Adrenal gland (tissue), 19 donors: ENCODE measurements at places on chromosomes 13 and 19.
A peak's percentile ranks its signal among the peaks of the same experiment; 100 is the strongest.

DNA sequence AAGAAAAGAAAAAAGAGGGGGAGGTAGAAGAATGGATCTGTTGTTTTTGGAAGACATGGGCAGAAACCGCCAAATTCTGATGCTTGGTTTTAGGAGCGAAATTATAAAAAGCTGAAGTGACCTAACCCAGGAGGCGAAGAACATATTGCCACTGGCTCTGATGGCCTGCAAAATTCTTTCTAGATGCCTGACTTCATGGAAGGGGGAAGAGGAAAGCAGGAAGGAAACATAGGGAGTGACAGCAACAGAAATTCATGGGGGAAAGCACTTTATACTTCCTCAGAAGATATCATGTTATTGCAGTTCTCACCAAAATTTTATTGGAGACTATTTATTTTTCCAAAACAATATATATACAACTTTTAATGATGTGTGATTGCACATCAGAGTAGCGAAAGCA, 213.5 kb downstream of the DLEU7 start:
- no peak for DNase-seq
- no peak overlapping the region for H3K4me3 ChIP-seq
- H3K27ac ChIP-seq: no peak overlapping the region
- H3K27me3 ChIP-seq: no peaks in the 10 kb centered on the region
- no peaks in the 10 kb centered on the region for H3K4me1 ChIP-seq

GRCh38 chr19:11061952-11062351, 27.3 kb upstream of the LDLR start:
- H3K4me3 ChIP-seq: no peak overlapping the region
- peaks cover 20% of the 10 kb centered on the region for H3K36me3 ChIP-seq
- no peaks in the 10 kb centered on the region for H3K27me3 ChIP-seq
- DNase-seq: no peak
- H3K27ac ChIP-seq: no peak overlapping the region

DNA sequence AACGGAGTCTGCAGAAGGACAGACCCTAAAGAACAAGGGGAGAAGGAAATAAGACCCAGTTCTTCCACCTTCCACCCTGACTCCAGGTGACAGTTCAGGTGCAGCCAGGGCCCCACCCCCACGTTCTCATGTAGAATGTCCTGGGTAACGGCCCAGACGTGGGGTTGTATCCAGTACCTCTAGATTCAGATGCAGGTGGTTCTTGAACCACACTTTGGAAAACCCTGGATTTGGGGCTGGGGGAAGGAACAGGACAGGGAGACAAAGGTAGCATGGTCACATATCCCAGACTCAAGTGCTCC, 2.2 kb downstream of the DMPK start:
- no peak for DNase-seq
- H3K4me1 ChIP-seq: peaks cover 35% of the 10 kb centered on the region
- peaks cover 23% of the 10 kb centered on the region for H3K36me3 ChIP-seq
- peak overlapping the region; percentile 96 for H3K27ac ChIP-seq

- no peaks in the 10 kb centered on the region for H3K36me3 ChIP-seq
- H3K4me1 ChIP-seq: no peaks in the 10 kb centered on the region
- H3K27ac ChIP-seq: no peak overlapping the region
- H3K27me3 ChIP-seq: no peaks in the 10 kb centered on the region
- DNase-seq: no peak
- no peak overlapping the region for H3K4me3 ChIP-seq
Observed at GRCh38 chr13:57665481-57665880, 33.9 kb downstream of the PCDH17 start.

GRCh38 chr13:80199585-80200292, 141.2 kb downstream of the SPRY2 start:
- H3K4me1 ChIP-seq: no peaks in the 10 kb centered on the region
- no peaks in the 10 kb centered on the region for H3K36me3 ChIP-seq
- no peak overlapping the region for H3K4me3 ChIP-seq
- DNase-seq: no peak
- no peak overlapping the region for H3K27ac ChIP-seq
- no peaks in the 10 kb centered on the region for H3K27me3 ChIP-seq

- peaks cover 32% of the 10 kb centered on the region for H3K36me3 ChIP-seq
- H3K27me3 ChIP-seq: no peaks in the 10 kb centered on the region
- no peak overlapping the region for H3K27ac ChIP-seq
Observed at GRCh38 chr19:16202320-16203255, 4.9 kb downstream of the AP1M1 start.

DNA sequence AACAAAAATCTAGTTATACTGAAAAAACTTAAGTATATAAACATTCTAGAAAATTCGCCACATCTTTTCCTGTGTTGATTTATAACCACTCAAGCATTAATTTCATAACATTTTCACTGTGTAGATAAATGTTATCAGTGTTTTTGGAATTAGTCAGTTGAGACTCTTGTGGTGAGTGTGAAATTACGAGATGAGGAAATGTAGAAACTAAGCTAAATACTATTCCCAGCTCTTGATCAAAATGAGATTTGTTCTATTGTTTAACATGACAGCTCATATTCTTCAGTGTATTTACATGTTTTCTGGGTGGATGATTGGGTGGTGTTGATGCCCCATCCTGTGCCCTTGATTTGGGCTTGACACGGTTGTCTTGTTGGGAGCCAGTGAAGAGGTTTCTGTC, 406.8 kb downstream of the DACH1 start:
- H3K27ac ChIP-seq: no peak overlapping the region
- H3K36me3 ChIP-seq: no peaks in the 10 kb centered on the region
- H3K4me3 ChIP-seq: no peak overlapping the region
- DNase-seq: no peak
- H3K4me1 ChIP-seq: peaks cover 4% of the 10 kb centered on the region

GRCh38 chr13:40042991-40043390, 387.5 kb downstream of the COG6 start:
- H3K27me3 ChIP-seq: peaks cover 8% of the 10 kb centered on the region
- no peak for DNase-seq
- H3K36me3 ChIP-seq: no peaks in the 10 kb centered on the region
- H3K4me1 ChIP-seq: no peaks in the 10 kb centered on the region
- no peak overlapping the region for H3K4me3 ChIP-seq

- no peak overlapping the region for H3K4me3 ChIP-seq
- H3K4me1 ChIP-seq: no peaks in the 10 kb centered on the region
- H3K27me3 ChIP-seq: peaks cover 3% of the 10 kb centered on the region
- no peaks in the 10 kb centered on the region for H3K36me3 ChIP-seq
- H3K27ac ChIP-seq: no peak overlapping the region
Observed at GRCh38 chr19:28397800-28398199, 815.2 kb downstream of the UQCRFS1 start.

DNA sequence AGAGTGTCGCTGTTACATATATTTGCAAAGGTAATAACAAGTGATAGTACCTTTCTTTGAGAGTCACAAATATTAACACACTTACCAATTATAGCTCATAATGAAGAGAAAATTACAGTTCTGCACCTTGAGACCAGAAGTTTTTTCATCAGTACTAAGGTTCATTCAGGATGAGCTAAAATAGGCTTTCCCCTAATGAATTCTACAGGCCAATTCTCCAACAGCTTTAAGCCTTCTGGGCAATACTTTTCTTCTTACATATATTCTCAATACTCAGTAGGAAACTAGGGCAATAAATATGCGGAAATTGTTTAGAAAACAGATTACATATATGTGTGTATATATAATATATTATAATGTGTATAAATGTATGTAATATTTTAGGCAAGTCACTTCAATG, 2672.8 kb upstream of the PCDH20 start:
- no peak overlapping the region for H3K27ac ChIP-seq
- no peaks in the 10 kb centered on the region for H3K4me1 ChIP-seq
- no peak for DNase-seq
- H3K36me3 ChIP-seq: no peaks in the 10 kb centered on the region
- H3K4me3 ChIP-seq: no peak overlapping the region
- no peaks in the 10 kb centered on the region for H3K27me3 ChIP-seq

GRCh38 chr13:75217949-75218348, 264.0 kb downstream of the TBC1D4 start:
- no peak for DNase-seq
- H3K27me3 ChIP-seq: peaks cover 4% of the 10 kb centered on the region
- no peaks in the 10 kb centered on the region for H3K36me3 ChIP-seq
- H3K4me3 ChIP-seq: no peak overlapping the region
- H3K4me1 ChIP-seq: no peaks in the 10 kb centered on the region

GRCh38 chr19:23393121-23393520, 2.1 kb downstream of the ZNF91 start:
- no peaks in the 10 kb centered on the region for H3K36me3 ChIP-seq
- no peak for DNase-seq
- H3K27me3 ChIP-seq: no peaks in the 10 kb centered on the region
- no peak overlapping the region for H3K4me3 ChIP-seq
- H3K27ac ChIP-seq: no peak overlapping the region

DNA sequence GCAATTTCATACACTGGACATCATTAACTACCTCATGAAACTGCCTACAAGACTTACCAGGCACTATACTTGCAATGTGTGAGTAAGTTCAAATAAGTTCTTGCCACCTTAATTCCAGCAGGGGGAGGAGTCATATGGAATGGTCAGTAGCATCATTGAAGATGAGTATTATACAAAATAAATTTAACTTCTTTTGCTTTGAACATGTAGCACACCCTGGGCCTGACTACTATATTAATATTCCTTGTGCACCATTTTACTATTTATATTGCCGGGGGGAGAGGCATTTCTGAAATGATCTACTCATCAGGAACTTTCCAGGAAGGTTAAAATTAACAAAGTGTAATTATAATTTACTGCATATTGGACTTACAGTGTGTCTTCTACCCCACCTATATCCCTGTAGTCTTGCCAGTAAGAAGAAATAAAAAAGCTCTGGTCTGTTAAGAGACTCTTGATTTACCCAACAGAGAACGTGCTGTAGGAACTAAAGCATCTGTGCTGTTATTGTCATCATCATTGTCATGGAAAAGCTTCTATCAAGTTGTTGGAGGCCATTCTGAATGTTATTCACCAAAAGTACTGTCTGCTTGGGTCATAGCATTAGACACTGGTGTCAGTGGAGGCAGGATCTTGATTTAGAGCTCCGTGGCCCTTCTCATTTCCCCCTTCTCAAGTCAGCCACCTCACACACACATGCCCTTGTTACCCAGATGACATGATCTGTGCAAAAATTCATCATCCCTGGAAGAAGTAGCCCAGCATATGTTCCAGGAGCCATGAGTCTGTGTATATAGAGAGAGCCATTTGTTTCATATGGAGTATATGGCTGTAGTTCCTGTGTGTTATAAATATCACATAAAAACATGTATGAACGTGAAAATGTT, 147.1 kb downstream of the MTUS2 start:
- no peak overlapping the region for H3K27ac ChIP-seq
- no peak overlapping the region for H3K4me3 ChIP-seq
- no peaks in the 10 kb centered on the region for H3K4me1 ChIP-seq
- no peaks in the 10 kb centered on the region for H3K36me3 ChIP-seq
- DNase-seq: no peak
- no peaks in the 10 kb centered on the region for H3K27me3 ChIP-seq

- H3K4me1 ChIP-seq: peaks cover 20% of the 10 kb centered on the region
- H3K27me3 ChIP-seq: no peaks in the 10 kb centered on the region
- no peaks in the 10 kb centered on the region for H3K36me3 ChIP-seq
- DNase-seq: no peak
Observed at GRCh38 chr13:21537105-21537504, 66.9 kb downstream of the MICU2 start.

DNA sequence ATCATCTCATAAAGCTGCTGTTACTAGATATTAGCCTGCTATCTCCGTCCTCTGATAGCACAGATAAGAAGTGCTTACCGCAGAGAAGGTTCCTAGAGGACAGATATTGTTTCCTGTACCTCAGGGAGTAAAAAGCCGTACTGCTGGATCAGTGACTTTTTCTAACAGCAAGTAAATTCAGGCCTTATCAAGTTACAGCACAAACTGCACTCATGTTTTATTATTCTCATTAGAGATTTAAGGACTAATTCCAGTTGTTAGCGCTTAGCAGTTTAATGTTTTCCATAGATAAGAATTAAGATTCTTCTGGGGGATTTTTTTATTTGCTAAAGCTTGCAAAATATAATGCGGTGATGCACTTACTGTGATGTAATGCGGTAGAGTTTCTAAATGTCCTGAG, 119.0 kb upstream of the OBI1 start:
- no peak for DNase-seq
- H3K27ac ChIP-seq: no peak overlapping the region
- no peak overlapping the region for H3K4me3 ChIP-seq
- H3K36me3 ChIP-seq: no peaks in the 10 kb centered on the region

GRCh38 chr13:110520431-110521295, 40.9 kb downstream of the RAB20 start:
- H3K4me1 ChIP-seq: peaks cover 56% of the 10 kb centered on the region
- DNase-seq: peak; percentile 94
- no peaks in the 10 kb centered on the region for H3K27me3 ChIP-seq
- no peak overlapping the region for H3K4me3 ChIP-seq

- no peaks in the 10 kb centered on the region for H3K36me3 ChIP-seq
- H3K4me3 ChIP-seq: no peak overlapping the region
- no peak overlapping the region for H3K27ac ChIP-seq
- DNase-seq: no peak
- no peaks in the 10 kb centered on the region for H3K4me1 ChIP-seq
Observed at GRCh38 chr13:44051918-44052675, 172.4 kb downstream of the LACC1 start.

DNA sequence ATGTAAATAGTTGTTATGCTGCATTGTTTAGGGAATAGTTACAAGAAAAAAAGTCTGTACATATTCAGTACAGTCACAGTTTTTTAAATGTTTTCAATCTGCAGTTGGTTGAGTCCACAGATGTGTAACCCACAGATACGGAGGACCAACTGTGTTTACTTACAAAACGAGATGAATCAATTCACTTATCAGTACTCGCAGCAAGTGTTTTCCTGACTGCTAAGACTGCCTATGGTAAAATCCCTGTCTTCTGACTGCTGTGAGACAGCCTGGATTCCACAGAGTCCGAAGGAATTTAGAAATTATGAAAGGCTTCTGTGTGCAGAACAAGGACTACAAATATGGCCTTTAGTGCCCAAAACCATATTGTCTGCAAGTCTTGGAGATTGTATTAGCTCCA, 45.7 kb upstream of the C1QTNF9 start:
- H3K36me3 ChIP-seq: no peaks in the 10 kb centered on the region
- no peak for DNase-seq
- peak overlapping the region; percentile 57 for H3K27ac ChIP-seq
- H3K4me1 ChIP-seq: peaks cover 42% of the 10 kb centered on the region

DNA sequence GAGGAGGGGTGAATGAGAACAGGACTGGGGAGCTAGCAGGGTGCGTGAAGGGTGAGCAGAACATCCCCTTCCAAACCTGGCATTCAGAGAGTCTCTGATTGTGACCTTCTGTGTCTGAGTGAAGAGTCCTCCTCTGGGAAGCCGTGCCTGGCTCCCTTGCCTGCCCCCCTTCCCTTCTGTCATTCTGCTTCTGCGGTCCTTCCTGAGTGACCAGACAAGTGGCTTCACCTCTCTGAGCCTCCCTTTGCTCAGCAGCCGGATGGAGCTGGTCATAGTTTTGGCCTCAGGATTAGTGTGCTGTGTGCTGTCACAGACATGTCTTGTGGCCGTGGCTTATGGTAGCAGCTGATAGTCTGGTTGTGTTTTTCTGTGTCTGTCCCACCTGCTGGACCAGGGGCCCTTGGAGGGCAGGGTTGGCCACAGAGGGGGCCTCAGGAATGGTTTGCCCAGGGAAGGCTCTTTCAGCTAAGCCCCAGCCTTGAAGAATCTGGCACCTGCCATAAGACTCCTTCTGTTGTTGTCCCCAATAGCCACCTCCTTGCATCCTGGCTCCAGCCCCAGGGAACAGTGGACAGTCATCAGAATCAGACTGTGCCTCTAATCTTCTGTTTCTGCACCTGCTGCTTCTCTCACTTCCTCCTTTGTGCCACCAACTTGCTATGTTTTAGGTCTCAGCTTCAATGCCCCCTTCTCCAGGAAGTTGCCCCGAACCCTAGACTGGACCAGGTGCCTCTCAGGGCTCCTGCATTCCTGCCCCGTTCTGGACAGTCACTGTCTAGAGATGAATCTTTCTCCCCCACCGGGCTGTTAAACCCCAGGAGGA, 5.9 kb downstream of the CLPTM1 start:
- DNase-seq: no peak
- H3K36me3 ChIP-seq: no peaks in the 10 kb centered on the region
- H3K27ac ChIP-seq: no peak overlapping the region
- H3K4me3 ChIP-seq: no peak overlapping the region
- no peaks in the 10 kb centered on the region for H3K27me3 ChIP-seq
